ENCODE measurements at places on chromosomes 11 and 22.

DNA sequence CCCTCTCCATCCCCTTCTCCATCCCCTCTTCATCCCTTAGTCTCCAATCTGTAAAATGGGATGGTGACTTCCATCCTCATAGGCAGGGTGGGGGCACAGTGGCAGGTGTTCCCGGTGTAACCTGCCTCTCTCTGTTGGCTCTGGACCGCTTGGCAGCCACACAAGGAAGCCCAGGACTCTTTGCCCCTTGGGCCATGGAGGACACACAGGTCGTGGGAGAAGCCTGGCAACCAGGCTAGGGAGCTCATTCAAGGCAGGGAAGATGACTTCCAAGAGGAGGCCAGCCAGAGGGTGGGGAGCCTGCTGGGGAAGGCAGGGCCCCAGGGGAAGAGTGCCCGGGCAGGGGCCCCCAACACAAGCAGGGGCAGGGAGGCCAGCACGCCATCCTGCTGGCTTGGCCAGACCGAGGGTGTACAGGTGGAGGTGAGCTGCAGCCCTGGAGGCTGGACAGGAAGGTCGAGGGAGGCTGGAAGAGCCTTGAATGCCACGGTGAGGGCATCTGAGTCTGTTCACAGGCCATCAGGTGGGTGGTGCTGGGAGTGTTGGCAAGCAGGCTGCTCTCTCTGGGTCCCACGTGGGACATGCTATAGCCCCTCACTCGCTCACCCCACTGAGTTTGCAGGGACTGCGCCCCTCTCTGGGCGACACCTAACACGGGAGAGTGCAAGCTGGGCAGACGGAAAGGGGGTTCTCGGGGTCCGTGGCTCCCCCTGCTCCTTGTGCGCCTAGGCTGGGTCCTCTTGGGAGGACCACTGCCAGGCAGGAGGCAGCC lies 15.5 kb upstream of the CTSD start:
- DNase-seq = no peak

DNA sequence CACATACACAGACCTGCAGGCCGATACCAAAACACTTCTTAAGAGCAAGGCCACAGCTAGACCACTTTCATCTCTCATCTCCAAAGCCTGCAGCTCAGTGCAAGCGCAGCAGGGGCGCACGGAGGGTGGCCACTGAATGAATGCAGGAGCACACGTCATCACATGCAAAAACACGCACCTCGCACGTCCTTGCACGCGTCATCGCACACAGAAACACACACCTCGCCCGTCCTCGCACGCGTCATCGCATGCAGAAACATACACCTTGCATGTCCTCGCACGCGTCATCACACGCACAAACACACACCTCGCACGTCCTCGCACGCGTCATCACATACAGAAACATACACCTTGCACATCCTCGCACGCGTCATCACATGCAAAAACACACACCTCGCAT lies 17.2 kb downstream of the IGSF9B start:
- DNase-seq = no peak

DNA sequence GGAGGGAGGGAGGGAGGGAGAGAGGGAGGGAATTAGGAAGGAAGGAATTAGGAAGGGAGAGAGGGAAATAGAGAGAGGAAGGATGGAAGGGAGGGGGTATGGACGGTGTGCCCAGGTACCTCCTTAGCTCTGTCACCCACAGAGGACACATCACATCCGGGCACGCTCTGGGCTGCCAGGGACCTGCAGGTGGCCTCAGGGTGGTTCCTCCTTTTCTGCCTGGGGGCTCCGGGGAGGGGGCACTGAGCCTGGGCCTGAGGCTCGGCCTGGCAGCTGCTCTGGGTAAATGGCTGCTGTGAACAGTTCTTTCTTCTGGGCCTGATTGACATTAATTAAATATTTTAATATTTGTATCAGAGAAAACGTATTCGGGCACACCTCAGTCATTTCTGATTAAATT lies 733.5 kb downstream of the BRD1 start:
- DNase-seq = no peak

DNA sequence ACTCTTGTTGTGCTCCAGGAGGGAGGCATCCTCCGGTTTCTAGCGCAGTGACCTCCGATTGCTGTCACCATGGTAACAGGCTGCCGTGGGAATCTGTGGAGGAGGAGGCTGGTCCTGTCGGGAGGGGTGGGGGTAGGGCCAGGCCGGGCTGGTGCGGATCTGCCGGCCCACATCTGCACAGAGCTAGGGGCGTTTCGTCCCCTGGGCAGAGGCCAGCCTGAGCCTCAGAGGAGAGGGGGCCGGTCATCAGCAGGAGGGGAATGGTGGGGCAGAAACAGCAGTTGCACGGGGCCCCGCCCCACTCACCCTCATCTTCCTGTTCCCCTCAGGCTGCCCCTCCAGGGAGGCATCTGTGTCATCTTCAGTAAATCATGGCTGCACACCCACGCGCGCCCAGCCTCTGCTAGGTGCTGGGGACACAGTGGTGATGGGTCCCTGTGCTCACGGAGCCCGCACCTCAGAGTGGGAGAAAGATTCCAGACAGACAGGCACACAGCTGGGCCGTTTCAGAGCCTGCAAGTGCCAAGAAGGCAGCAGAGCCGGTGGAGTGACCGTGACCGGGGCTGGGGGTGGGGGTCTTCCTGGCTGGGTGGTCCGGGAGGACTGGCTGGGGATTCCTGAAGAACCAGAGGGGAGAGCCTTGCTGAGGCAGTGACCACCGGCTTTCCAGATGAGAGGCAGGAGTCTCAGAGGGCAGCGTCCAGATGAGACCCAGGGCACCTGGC lies 120.5 kb downstream of the CACNA1I start:
- DNase-seq = peak; percentile 3

DNA sequence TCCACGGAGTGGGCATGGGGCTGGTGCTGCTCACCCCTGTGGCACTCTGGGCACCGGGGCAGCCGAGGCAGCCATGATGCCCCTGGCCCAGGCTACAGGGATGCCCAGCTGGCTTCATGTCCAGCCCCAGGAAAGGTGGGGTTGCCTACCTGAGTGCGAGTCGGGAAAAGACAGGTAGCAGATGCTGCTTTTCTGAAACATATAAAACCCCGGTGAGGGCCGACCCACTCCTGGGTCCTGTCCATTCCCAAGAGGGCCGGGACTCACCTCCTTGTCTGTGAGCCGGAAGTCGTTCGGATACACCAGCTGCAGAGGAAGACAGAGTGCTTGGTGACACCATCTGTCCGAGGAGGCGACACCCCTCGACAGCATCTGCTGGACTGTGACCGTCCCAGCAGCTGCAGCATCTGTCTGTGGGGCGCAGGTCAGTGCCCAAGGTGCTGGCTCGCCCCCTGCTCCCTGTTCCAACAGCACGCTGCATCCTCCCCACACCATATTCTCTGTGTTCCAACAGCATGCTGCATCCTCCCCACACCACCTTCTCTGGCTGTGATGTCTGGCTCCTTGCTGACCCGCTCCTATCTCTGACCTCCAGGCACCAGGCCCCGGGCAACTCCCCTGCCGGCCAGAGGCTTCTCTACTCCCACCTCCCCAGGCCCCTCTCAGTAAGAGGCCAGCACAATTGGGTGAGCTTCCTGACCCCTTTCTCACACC lies 8.0 kb downstream of the DENND6B start:
- no peak for DNase-seq

DNA sequence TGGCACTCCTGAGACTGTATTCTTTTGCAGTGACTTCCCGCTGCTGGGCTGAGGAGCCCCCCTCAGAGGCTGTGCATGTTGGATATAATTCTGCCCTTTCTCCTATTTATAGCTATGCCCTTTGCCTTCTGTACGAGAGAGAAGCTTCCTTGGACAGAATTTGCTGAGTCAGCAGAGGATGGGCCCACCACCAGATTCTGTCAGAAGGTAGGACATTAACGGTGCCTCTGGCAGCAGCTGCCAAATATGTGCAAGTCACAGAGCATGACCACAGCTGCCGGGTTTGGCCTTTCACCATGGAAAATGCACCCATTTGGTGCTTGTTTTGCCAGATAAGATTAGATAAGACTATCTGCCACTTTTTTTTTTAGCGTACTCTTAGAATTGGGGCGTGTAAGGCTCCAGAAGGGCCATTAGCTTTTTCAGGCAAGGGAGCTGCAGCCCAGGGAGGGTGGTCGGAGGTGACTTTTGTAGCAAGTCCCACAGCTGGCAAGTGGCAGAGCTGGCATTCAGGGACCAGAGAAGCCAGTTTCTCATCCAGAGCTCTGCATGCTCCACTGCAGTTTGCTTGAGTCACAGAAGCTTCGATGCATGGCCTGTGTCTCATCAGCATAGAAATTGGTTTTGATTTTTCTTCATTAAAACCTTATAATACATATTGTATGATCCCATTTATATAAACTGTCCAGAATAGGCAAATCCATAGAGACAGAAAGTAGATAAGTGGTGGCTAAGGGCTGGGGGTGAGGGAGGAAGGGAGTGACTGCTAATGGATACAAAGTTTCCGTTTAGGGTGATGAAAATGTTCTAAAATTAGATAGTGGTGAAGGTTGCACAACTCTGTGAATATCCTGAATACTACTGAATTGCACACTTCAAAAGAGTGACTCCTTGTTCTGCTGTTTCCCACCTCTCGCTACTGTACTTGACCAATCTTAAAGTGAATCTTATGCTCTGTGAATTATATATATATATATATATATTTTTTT lies 15.8 kb downstream of the UPB1 start:
- DNase-seq = peak; percentile 82

- no peak for DNase-seq
Observed at GRCh38 chr11:19013181-19013857, 47.2 kb downstream of the MRGPRX2 start.
